CD4-positive, alpha-beta T cell treated with Interleukin-12 subunit alpha and Interleukin-12 subunit beta, for 1 hour (primary cell): ENCODE measurements at places on chromosomes 7 and 10.
A peak's percentile ranks its signal among the peaks of the same experiment; 100 is the strongest.

GRCh38 chr7:71793251-71793650 lies 618.9 kb downstream of the CALN1 start:
- DNase-seq, result no peak

- peak; percentile 98 for DNase-seq
Observed at GRCh38 chr7:7968544-7969305, at the start of gene GLCCI1. Gene GLCCI1 (plus strand): TSS chr7:7968796. CDS start chr7:7969351, 555 bp downstream.

DNA sequence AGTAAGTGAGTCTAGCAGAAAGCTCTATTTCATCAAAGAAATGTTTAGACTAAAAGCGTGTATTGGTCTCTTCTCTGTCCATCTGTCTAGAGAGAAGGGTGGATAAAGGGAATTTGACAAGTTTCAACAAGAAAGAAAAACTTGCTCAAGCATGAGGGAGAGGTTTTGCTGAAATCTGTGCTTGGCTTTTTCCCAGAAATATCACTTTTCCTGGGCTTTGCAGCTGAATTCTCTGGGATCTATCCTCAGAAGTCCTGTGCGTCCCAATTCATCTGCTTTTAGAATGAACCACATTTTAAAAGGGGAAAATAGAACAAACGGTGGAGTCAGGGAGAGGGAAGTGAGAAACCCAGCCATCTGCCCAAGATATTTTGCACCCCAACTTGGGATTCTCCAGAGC lies 59.6 kb upstream of the CELF2 start:
- no peak for DNase-seq

DNA sequence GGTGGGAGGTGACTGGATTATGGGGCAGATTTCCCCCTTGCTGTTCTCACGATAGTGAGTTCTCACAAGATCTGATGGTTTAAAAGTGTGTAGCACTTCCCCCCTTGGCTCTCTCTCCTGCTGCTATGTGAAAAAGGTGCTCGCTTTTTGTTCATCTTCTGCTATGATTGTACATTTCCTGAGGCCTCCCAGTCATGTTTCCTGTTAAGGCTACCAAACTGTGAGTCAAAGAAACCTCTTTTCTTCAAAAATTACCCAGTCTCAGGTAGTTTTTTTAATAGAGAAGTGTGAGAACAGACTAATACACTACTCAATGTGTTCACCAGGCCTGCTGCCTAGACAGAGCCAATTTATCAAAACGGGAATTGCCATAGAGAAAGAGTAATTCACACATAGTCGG lies 49.7 kb downstream of the SDHAF3 start:
- DNase-seq, result no peak

- no peak for DNase-seq
Observed at GRCh38 chr10:125158601-125159485, 1.5 kb downstream of the CTBP2 start.

GRCh38 chr7:77226357-77226839 lies 26.8 kb upstream of the FGL2 start:
- DNase-seq, result no peak

GRCh38 chr10:58444321-58444720 lies 59.1 kb downstream of the TFAM start:
- no peak for DNase-seq

DNA sequence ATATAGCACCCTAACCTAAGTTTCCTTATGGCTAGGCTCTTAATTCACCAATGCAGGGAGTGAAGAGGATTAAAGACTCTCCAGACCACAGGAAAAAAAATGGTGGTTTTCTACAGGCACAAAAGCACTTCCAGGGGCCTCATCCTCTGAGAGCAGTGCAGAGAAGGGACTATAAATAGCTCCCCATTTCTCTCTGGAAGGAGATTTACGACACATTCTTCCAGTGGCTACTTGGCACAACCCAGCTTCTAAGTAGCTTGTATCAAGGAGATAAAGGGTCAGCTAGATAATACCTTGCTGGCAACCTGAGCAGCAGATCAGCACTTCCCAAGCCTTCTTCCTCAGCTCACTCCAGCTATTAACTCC lies 73.5 kb downstream of the CRPPA start:
- DNase-seq, result no peak

DNA sequence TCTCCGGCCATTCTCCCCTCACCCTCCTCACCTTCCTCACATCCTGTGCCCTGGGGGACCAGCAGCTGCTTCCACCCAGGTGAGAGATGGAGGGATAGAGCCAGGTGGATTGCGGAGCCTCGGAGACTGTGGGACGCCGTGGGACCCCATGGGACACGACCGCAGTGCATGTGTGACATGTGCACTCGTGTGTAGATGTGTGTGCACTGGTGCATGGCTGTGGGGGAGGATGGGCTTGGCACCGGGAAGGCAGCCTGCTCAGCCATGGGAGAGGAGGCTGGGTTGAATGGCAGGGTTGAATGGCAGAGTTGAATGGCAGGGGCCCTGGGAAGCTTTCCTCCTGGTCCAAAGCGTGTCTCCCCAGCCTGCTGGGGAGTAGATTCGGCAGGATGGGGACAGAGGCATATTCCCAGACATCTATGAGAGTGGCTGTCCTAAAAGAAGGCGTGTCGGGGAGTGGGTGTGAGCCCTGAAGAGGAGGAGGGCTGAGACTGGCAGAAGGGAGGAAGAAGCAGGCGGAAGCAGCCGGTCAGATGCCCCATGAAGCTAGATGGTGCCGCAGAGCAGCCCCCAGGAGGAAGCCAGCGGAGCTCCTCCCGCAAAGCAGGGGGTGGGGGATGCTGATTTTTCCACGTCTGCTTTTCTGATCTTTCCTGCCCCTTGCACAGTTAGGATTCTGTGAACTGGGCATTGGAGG lies 815 bp downstream of the GIMAP8 start:
- DNase-seq, result peak; percentile 79

GRCh38 chr10:77925410-77925794 lies 1.2 kb downstream of the DLG5 start:
- DNase-seq, result no peak

DNA sequence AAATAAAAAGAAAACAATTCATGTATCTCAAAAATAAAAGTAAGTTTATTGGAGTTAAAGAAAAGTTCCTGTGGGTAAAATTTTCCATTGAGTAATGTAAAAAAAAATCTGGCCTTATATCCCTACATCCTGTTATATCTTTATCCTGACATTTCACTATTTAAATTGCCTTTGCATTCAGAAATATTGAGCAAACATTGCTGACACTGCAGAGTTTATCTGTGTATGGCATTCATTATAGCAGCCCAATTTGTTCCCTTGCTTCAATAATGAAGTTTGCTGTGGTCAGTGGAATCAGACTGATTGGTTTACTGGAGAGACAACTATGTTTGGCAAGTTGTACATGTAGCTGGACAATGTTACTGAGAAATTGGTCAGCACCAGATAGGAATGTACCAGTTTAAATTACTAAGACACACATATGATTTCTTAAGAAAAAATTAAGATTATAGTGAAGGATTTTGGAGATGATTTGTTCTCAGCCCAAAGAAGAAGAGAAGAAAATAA lies 271.7 kb downstream of the ANKRD7 start:
- no peak for DNase-seq

DNA sequence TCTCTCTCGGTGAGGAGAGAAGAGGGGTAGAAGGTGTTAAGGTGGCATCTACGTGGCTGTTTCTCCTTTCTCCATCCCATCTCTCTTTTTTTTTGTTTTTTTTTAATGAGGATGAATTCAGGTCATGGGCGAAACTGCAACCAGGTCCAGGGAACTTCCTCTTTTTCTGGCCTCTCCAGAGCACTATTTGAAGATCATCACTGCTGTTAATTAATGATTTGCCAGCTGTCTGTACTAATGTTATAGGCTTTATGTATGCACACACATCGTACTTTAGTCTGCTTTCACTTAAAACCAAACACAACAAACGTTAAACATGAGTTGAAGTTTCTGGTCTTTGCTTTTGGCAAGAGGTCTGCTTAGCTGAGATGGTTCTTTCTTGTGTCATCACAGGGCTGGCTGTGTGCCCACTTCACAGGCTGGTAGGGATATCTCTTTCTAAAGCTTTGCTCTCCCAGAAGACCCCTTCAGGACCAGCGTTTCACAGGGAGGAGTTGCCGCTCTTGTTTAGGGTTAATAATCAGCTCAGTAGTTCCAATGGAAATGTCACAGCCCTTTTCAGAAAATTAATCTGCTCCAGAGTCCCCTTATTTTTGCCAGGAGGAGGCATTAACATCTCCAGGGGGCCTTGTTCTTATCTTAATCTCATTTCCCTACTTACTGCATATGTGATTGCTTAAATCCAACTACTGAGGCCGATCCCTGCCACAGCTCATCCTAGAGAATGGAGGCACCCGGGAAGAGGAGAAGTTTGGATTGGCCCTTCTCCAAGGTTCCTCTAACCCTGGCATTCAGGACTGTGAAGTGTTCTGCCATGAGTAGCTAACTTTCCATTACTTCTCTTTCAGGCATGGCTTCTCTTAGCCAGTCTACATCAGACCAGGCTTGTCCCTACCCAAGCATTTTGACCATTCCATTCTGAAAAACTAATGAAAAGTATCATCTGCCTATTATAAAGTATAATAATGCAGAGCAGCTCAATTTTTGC lies 273.9 kb upstream of the NFE2L3 start:
- no peak for DNase-seq

DNA sequence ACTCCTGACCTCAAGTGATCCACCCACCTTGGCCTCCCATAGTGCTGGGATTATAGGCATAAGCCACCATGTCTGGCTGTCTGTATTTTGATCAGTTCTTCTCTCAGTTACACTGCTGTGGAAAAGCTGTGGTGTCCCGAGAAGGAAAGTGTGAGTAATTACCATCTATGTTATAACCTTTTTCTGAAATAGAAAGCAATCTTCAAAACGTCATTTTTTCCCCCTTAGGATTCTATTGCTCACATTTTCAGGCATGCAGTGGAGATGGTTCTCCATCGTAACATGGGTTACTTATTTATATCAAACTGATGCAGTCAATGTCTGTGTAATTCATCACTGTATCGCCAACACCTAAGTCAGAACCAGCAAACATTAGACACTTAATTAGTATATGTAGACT lies 103.5 kb upstream of the FAM3C start:
- DNase-seq, result no peak

GRCh38 chr7:124781907-124782734 lies 16.5 kb upstream of the GPR37 start:
- DNase-seq, result no peak

DNA sequence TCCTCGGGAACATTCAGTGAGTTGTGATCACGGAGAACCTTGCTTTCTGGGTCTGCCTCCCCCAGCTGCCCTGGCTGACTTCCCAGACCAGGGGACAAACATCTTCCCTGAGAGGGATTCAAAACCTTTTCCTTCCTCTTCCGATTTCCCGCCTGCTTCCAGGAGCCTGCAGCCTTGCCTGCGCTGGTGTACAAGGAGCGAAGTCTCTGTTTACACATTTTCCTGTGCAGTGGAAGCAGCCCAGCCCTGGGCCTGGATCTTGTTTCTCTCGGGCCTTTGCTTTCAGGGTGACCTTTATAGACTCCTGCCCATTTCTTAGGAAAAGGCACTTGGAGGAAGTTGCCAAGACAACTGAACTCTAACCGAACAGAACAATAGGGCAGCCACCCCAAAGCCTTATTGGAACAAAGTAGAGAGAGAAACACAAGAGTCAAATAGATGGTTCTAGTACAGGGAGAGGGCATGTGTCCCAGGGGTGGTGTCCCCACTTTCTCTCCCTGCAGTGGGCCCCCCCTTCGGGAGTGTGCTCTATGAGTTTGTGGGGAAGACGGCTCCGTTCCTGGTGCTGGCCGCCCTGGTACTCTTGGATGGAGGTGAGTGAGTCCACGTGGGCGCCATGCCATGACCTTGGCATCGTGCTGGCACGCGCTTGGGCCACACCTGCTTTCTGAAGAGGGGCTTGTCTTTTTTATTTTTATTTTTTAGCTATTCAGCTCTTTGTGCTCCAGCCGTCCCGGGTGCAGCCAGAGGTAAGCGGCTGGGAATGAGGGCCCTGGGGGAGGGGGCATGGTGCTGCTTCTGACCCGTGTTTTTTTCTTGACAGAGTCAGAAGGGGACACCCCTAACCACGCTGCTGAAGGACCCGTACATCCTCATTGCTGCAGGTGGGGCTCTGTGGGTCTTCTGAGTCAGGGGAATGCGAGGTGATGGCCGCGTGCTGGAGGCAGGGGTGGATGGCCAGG lies 14.1 kb downstream of the SLC18A2 start:
- no peak for DNase-seq

DNA sequence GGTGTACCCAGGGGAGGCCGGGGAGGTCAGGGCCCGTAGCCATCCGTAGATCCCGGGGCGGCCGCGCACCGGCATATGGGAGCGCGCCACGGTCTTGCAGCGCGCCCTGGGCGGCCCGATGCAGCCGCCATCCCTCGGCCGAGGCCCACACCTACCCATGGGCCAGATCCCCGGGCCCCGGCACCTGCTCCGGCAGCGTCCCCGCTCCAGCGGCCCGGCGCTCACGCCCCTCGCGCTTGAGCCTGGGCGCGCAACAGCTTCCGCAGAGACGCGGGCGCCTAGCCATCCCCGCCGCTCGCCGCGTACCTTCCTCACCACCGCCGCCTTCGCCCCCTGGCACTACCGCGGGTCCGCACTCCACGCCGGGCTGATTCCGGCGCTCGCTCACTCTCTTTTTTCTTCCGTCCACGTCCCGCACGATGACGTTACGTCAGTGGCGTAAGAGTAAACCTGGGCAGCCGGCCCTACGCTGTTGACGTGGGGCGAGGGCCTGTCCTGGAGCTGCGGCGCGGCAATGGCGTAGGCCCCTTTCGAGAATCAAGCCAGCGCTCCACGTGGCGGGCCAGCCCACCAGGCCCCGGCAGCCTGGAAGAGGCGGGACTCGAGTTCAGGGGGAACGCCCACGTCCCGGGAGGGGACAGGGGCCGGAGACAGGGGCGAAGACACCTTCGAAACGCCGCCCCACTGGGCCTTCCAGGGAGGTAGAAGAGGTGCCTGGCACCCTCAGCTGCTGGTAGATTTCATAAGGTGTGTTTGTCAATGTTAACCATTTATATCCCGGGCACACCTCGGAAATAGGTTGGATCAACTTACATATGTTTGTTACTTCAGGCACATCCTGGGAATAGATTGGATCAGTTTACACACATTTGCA lies at the start of gene ALDH18A1:
Gene ALDH18A1 (minus strand): TSS at position 421 of the 874 bp plus-strand sequence. CDS start 3,334 bp downstream, outside the sequence.
- DNase-seq, result peak; percentile 93

- no peak for DNase-seq
Observed at GRCh38 chr10:35961501-35961900, 319.4 kb upstream of the FZD8 start.

DNA sequence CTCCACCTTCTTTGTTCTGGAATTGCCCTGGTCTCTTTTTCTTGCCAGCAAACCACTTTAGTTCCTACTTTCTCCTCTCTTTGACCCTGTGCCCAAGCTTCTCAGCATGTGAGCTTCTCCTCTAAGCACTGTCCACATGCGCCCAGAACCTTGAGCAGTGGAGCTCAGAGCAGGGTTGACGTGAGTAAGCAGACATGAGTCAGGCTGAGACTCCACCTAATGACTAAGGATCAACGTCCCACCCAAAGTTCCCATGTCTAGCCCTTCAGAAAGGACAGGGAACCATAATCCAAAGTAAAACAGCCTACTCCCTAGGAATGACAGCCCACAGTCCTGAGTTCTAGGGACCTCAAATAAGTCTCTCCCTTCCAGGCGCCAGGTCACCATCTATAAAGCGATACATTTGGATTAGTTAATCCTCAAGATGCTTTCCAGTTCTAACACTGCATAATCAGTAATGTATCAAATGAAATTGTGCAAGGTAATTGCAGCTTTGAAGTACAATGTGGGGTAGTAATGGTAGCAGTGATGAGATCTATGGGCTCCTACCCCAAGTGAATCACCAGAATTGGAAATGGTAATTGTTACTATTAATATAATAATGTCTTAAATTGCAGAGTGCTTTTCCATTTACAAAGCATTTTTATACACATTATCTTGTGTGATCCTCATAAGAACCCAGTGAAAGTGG lies 44.5 kb downstream of the KCNMA1 start:
- no peak for DNase-seq
